ENCODE measurements at places on chromosomes 6 and 20. TPM values are rescaled to one million over a fixed set of nuclear protein-coding genes. Genes with fewer than 3 reads are reported as not detected.

The HMGN3 gene
- 205 TPM for polyA plus RNA-seq

The GRM1 gene
- 0.44 TPM for polyA plus RNA-seq

The GCNT2 gene
- polyA plus RNA-seq = 5.1 TPM

The CUL9 gene
- polyA plus RNA-seq = 32.0 TPM

The ADGRB3 gene
- polyA plus RNA-seq = 0.77 TPM

The ABHD16B gene
- 0.32 TPM for polyA plus RNA-seq

The TGM3 gene
- polyA plus RNA-seq = not detected

The FAM209B gene
- 1.1 TPM for polyA plus RNA-seq

The SAMD5 gene
- 0.30 TPM for polyA plus RNA-seq

The DOK5 gene
- 3.2 TPM for polyA plus RNA-seq

The COL11A2 gene
- 0.55 TPM for polyA plus RNA-seq

The MYCT1 gene
- polyA plus RNA-seq = 13.6 TPM

The PKIB gene
- polyA plus RNA-seq = 0.33 TPM

The HBS1L gene
- polyA plus RNA-seq = 32.9 TPM

The IPCEF1 gene
- polyA plus RNA-seq = 0.06 TPM

The ENPP5 gene
- 1.8 TPM for polyA plus RNA-seq

The TUBB1 gene
- polyA plus RNA-seq = 0.13 TPM

The HEY2 gene
- 28.6 TPM for polyA plus RNA-seq

The OPRL1 gene
- polyA plus RNA-seq = 0.29 TPM

The GNMT gene
- 6.8 TPM for polyA plus RNA-seq

The CAPN11 gene
- polyA plus RNA-seq = 0.32 TPM

The TAGAP gene
- 0.37 TPM for polyA plus RNA-seq

The PSORS1C1 gene
- polyA plus RNA-seq = 5.0 TPM

The EBF4 gene
- polyA plus RNA-seq = 8.0 TPM

The RCAN2 gene
- polyA plus RNA-seq = 85.4 TPM

The TNFRSF6B gene
- polyA plus RNA-seq = 11.7 TPM

The DCDC2 gene
- not detected for polyA plus RNA-seq

The SFTA2 gene
- not detected for polyA plus RNA-seq

The CTAGE9 gene
- polyA plus RNA-seq = not detected

The EPB41L1 gene
- polyA plus RNA-seq = 7.5 TPM

The CD24 gene
- polyA plus RNA-seq = 0.59 TPM

The VSTM2L gene
- polyA plus RNA-seq = 6.9 TPM

The PLG gene
- polyA plus RNA-seq = not detected

The ME1 gene
- polyA plus RNA-seq = 9.1 TPM

The INSM1 gene
- polyA plus RNA-seq = 0.01 TPM

The GABRR2 gene
- polyA plus RNA-seq = 0.45 TPM

The EEF1A1 gene
- 1,651 TPM for polyA plus RNA-seq

The PEDS1 gene
- 40.2 TPM for polyA plus RNA-seq

The SOBP gene
- 5.2 TPM for polyA plus RNA-seq

The ZC3H12D gene
- 0.19 TPM for polyA plus RNA-seq

The SAMHD1 gene
- polyA plus RNA-seq = 46.8 TPM

The POU5F1 gene
- polyA plus RNA-seq = 1.3 TPM

The ATP6V1G2 gene
- 0.88 TPM for polyA plus RNA-seq

The TENT5A gene
- polyA plus RNA-seq = 17.3 TPM

The BFSP1 gene
- polyA plus RNA-seq = 0.44 TPM

The DST gene
- 211 TPM for polyA plus RNA-seq
